Pancreas (tissue), 10 donors: ENCODE measurements at places on chromosomes 16 and 17.

- DNase-seq = no peak
These were observed 8.3 kb downstream of the UBALD1 start for GRCh38 chr16:4606354-4606753.

DNA sequence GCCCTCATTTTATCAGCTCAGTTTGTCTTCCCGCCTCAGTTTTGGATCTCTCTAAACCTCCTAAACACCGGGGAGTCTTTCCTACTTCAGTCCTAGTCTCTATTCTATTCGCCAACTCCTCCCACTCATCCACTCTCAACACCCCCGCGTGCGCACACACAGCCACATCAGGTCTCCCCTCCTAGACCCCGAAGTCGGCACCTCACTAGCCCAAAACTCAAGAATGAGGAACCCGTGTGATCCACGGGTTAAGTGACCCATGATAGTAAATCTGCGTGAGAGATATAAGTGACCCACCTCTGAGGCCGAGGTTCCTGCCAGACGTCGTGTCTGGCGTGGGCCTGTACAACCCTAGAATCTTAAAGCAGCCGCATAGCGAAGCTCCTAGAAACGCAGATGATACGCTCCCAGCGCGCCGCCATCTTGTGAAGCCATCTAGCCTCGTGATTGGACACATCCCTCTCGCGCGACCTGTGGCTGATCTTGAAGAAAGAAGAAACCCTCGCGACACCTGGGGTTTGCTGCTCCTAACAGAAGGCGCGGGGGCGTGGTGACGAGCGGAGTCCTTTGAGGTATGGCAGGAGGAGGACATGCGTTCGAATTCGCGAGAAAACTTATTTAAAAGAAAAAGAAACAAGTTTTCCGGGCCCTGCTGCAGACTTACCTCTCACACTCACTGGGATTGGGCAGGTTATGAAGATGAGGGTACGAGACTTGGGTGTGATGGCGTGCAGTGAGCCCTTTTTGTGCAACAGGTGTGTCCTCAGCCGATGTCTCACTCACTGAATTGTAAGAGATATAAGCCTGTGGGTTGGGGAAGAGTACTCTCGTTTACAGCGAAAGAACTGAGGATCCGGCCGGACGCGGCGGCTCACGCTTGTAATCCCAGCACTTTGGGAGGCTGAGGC lies at the start of gene METTL16:
TSS of gene METTL16 (minus strand) at position 427 of the 908 bp plus-strand sequence. CDS start 9,557 bp downstream, outside the sequence.
- peak; percentile 98 for DNase-seq

DNA sequence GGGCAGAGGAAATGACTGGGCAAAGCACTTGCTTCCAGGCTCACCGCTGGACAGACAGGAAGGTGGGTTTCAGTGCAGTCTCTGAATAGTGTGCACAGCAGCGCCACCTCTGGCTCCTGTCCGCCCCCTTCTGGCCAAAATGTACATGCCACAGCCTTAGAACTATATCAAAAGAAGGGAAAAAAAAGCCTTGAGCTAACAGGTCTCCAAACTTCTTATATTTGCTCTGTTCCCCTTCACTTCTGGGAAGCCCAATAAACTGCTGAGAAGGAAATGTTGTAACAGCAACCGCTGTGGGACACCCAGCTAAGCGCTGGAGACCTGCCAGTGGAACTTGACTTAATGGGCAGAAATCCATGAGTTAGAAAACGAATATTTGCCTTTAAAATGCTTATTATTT lies 17.5 kb downstream of the COG7 start:
- peak; percentile 44 for DNase-seq

DNA sequence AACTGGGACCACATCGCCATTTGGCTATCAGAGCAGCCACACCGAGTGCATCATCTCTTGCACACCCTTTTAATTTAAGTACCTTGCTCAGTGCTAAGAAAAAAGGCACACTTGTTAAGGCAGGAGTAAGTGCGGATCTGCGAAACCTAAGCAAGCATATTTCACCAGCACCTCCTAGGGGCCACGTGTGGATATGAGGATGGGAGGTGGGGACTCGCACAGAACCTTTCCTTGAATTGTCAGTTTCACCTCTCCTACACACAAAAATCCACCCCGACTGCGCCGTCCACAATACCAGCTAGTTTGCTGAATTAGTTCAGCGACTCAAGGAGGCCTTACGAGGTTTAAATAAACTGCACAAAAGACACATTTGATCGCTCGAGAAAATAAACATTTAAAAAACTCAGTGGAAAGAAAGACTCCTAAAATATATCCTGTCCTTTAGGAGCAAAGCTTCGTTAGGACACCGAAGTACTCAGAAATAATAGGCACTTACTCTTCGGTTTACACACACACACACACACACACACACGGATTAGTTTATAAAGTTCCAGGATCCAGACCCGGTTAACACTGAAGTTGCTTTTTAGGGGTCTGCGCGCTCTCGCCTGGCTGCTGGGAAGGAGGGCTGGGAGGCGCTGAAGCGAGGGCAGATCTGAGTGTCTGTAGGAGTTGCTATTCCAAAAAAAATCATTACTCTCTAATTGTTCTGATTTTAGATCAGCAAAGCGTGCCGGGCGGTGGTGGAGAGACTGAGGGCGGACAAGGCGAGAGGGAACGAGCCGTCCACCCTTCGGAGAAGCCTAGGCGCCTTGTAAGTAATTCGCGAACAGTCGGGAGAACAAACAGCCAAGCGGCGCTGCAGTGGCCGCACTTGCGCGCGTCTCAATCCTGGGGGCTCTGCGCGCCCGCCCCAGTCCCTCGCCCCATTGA lies 1.0 kb upstream of the KCNJ2 start:
- peak; percentile 51 for DNase-seq

DNA sequence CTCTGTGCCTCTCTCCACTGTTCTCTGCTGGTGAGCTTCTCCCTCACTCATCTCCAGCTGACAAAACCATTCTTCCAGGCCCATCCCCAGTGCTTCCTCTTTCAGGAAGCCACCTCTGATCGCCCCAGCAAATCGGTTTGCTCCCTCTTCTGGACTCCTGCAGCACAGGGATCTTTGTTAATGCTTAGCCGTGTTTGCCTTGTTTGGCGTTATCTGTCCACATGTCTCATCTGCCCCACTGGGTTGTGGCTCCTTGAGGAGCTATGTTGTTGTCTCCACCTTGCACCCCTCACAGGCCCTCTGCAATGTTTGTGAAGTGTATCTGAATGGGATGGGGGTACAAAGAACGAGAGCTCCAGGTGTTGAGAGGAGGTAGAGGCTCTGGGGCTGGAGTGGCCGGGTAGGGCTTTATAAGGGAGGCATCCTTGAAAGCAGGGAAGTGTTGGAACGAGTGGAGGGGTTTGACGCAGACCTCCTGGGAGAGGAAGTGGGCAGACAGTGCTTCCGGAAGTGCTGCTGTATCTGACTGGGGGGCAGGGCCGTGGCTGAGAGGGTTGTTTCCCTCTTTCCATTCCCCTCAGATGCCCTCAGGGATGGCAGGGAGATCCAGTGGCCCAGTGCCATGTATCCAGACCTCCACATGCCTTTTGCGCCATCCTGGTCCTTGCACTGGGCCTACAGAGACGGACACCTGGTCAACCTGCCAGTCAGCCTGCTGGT lies 27.8 kb downstream of the CASKIN2 start:
- no peak for DNase-seq

- peak; percentile 55 for DNase-seq
These were observed 29.9 kb downstream of the ACTG1 start for GRCh38 chr17:81482673-81483072.

- DNase-seq = no peak
These were observed 3.9 kb downstream of the IGFALS start for GRCh38 chr16:1789643-1790045.
